D341Med (cell line): ENCODE measurements at places on chromosomes 7 and 10.

DNA sequence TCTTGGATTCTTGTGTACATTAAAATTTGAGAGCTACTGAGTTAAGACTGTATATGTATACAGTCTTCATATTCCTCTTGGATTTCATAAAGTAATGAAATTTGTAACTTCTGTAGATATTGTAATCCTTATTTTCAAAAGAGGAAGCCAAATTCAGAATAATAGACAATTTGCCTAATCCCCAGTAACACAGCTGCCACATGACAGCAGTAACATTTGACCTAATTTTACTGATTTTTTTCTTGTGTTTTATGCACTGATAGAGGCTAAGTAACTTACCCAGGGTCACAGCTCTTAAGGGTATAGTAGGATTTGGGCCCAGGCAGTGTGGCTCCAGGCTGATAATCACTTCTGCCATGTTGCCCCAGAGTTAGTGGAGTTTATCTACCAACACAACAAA lies 40.4 kb upstream of the IL6 start:
- DNase-seq = no peak

GRCh38 chr7:33640741-33641140 lies 264.6 kb upstream of the BMPER start:
- DNase-seq = no peak

- no peak for DNase-seq
Measured at GRCh38 chr7:74665296-74665938, 7.9 kb downstream of the GTF2I start.

- peak; percentile 94 for DNase-seq
Measured at GRCh38 chr10:43138021-43138756, at the start of gene CSGALNACT2. CSGALNACT2 (plus strand) TSS chr10:43138445; CDS start chr10:43155150, 16,705 bp downstream.

DNA sequence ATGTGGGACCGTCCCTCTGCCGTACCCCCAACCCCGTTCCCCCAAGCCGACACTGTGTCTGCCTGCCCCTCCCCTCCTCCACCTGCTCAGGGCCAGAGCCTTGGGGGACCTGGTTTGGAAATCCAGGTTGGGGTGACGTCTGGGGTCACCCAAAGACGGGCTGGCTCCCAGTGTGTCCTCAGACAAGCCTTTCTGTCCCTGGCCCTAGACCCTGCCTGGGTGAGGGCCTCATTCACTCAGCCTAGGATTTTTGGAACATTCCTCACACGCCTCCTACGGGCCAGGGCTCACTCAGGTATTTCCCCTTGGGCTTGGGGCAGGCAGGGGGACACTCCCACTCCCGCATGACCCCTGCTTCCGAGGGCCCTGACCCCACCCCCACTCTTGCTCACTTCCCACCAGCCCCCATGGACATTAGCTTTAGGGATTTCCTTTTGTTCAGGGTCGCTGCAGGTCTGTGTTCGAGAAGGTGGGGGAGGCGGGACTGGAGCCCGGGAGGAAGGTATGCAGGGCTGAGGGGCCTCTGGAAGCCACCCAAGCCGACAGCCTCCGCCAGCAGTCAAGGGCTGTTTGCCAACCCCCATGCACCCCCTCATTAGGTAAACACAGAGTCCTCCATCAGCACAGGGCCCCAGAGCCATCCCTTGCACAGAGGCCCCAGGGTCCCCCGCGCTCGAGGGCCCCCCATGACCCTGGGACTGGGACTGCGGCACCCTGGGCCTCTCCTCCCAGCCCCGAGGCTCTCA lies 35.1 kb downstream of the PDGFA start:
- DNase-seq = no peak

GRCh38 chr7:5776894-5777660 lies 4.4 kb downstream of the RNF216 start:
- no peak for DNase-seq

- no peak for DNase-seq
Measured at GRCh38 chr7:135716677-135717238, 11.2 kb downstream of the SLC13A4 start.

DNA sequence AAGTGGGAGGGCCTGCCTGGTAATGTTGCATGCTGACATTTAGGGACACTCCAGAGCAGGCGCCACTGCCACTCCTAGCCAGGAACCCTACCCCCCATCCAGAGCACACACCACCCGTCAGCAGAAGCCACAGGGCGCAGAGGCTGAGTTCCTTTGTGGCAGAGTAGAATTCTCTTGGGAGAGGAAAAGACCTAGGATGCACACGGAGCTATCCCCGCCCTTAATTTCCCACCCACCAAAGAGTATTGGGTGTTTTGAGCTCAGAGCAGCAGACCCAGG lies 702 bp upstream of the INSYN2A start:
- DNase-seq = no peak

DNA sequence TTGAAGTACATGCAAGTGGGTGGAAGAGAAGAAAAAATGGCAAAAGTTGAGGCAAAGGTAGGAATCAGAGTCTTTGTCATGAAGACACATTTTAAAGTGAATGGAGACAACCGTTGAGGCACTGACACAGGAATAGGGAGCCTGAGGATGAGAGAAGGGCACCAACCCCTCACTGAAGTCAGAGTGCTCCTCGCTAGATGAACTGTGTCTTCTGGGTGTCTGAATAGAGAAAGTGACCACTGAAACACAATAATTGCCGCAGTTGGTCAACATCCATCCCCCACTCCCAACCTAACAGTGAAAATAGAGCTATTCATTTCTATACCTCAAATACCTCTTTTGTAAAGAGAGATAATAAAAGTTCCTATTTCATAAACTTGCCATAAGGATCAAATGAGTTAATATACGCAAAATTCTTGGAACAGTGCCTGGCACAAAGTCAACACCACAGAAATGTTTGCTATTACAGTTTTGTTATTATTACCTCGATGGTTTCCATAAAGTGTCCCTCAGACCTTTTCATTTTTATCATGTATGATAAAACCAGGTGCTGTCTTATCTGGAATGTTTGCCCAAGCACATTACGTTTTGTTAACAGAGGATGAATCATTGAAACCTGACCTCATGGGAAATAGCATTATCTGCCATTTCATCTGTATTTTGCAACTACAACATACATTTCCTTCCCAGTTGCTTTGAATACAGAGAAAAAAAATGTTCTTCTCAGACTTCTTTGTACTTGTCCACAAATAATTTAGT lies 61.8 kb upstream of the SP4 start:
- DNase-seq = no peak

DNA sequence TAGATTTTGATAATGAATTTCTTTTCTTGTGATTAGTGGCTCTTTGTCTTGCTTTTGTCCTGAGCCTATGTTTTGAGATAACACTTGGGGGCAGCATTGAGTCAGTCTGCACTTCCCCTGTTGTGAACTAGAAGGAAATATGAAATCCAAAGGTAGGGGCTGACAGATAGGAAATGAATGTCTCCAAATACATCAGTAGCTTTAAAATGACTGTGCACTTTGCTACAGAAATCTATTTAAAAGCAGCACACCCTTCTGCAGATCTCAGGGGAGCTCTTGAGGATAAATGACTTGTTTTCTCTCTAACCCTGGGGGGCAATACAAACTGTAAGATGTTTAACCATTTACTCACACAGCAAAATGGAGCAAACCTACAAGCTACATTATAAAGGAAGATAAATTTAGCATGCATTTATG lies 176.0 kb upstream of the MYO3A start:
- DNase-seq = peak; percentile 62

DNA sequence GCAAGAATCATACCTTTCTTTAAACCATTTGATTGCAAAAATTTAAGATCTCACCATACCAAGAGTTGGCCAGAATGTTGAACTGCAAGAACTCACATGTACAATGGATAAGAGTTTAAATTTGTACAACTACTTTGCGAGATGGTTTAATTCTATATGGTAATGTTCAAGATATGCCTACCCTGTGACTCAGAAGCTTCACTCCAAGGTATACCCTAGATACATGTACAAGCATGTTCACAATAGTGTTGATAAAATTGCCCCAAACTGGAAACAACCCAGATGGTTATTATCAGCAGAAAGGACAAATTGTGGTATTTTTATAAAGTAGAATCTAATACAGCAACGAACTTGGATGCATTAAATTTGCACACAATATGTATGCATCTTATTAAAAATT lies 25.1 kb upstream of the RAB18 start:
- DNase-seq = no peak

- DNase-seq = no peak
Measured at GRCh38 chr7:30411897-30412296, 66.7 kb downstream of the NOD1 start.

DNA sequence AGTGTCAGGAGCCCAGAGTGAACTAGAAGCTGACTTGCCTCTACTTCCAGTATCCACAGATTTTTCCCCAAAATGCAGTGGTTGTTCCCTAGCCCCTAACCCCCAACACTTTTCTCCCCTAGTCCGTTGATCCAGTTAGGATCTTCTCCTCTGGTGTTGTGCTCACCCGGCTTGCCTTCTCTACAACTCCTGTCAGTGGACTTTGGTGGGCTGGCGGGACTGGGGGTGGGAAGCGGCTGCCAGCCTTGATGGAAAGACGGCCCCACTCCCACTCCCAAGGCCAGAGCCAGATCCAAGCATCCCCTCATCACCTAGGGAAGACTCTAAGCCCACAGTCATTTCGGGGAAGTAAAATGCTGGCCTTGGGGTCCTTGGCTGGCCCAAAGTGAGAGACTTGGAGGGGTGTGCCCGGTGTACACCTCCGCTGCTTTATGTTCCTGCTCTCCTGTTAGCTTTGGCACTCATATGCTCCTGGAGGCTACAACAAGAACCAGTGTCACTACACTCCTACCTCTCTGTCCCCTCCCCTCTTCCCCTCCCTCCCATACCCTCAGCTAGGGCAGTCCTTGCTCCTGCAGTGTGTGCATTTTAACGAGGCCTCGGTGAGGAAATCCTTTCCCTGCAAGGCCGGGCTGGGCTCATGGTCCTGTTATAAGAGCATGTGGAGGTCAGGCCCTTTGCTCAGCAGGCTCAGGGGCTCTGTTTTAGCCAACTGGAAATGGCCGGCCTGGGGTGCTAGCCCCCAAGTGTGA lies 930 bp upstream of the HOXA10 start:
- DNase-seq = no peak

GRCh38 chr10:26491276-26491675 lies 53.1 kb downstream of the APBB1IP start:
- no peak for DNase-seq

DNA sequence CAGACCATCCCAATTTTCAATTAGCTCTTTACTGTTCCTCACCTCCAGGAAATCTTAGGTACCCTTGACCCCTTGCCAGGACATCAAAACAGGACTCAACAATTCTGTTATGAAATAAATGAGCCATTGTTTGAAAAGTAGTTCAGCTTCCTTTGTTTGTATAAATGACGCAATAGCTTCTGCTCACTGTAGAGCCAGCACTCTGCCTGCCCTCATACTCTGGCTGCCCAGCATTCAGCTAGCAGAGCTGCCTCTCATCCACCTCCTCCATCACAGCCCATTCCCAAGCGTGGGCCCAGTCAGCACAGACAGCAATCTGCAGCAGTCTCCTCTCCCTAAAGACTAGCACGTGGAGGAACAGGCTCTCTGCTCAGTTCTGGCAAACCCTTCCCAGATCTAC lies 478.6 kb downstream of the GRID1 start:
- DNase-seq = no peak

- DNase-seq = no peak
Measured at GRCh38 chr10:88966797-88967196, 14.2 kb upstream of the ACTA2 start.
